Natural killer cell (primary cell): ENCODE measurements at places on chromosomes 2 and 18. TPM values are rescaled to one million over a fixed set of nuclear protein-coding genes. Genes with fewer than 3 reads are reported as not detected.

Gene SETBP1
- total RNA-seq: 41.2 TPM

Gene IL37
- total RNA-seq: not detected

Gene RUFY4
- 0.82 TPM for total RNA-seq

Gene DNAH6
- total RNA-seq: 0.05 TPM

Gene ASPRV1
- 2.7 TPM for total RNA-seq

- no peak overlapping the region for H3K27ac ChIP-seq
- no peak for DNase-seq
- no peaks in the 10 kb centered on the region for H3K27me3 ChIP-seq
- no peak overlapping the region for H3K4me3 ChIP-seq
These were observed 54.4 kb downstream of the SLC4A3 start for GRCh38 chr2:219681694-219682300.

GRCh38 chr2:42979416-42979869, 187.1 kb upstream of the HAAO start:
- no peaks in the 10 kb centered on the region for H3K27me3 ChIP-seq
- peaks cover 11% of the 10 kb centered on the region for H3K4me1 ChIP-seq
- no peak for DNase-seq

- H3K4me3 ChIP-seq: no peak overlapping the region
- H3K36me3 ChIP-seq: peaks cover 54% of the 10 kb centered on the region
- DNase-seq: no peak
- H3K4me1 ChIP-seq: no peaks in the 10 kb centered on the region
- no peak overlapping the region for H3K27ac ChIP-seq
- H3K27me3 ChIP-seq: no peaks in the 10 kb centered on the region
These were observed 89.1 kb upstream of the ITGB6 start for GRCh38 chr2:160289126-160289525.
